ENCODE measurements at places on chromosomes 6 and 20.

- no peak for DNase-seq
These were observed 259.6 kb downstream of the TBC1D7 start for GRCh38 chr6:13068586-13069210.

DNA sequence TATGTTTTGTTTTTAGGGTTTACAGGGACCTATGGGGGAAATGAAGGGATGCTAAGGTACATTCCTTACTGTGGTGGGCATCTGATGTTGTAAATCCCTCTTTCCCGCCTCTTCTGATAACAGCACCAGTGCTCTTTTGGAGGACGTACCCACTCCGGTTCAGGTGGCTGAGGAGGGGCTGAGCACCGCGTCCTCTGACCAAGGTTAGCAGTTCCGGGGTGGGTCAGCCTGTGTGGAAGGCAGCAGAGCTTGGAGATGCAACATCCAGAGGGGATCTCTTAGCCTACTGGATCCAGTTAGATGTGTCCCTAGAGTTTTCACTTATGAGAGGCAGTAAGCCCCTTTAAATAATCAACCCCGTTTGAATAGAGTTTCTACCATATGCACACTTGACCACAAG, 135.3 kb upstream of the KCNG1 start:
- no peak for DNase-seq

- DNase-seq: no peak
These were observed 59.5 kb downstream of the NCOA3 start for GRCh38 chr20:47561180-47561579.

- DNase-seq: no peak
These were observed 8.3 kb upstream of the PRDM1 start for GRCh38 chr6:106077881-106078280.

DNA sequence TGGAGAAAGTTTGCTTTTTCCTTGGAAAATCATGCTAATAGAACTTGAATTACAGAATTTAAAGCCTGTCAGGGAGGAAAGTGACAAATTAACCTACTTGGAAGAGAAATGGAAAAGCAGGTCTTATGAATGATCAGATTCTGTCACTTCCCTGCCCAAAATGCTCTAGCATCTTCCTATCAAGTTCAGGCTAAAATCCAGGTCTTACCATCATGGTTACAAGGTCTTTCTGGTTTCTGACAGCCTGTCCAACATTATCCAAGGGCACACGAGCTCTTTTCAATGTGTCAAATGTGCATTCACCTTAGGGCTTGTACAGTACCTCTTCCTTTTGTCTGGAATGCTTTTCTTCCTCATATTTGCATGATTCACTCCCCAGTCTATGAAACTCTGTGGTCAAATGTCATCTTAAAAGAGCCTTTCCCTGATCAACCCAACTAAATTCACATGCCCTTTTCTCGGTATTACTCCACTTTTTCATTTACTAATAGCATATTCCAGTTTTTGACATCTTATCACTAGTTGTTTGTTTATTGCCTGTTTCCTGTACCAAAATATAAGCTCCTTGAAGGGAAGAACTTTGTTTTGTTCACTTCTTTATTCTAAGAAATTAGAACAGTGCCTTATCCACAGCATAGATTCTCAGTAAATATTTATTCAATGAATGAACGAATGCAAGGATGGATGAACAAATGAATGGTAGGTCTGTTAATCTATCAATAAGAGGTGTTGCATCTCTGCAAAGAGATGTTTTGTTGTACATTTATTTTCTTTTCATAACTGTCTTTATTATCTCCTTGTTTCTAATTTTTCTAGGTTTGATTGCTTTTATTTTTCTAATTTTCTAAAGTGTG, 139.5 kb downstream of the BCAS1 start:
- DNase-seq: no peak

DNA sequence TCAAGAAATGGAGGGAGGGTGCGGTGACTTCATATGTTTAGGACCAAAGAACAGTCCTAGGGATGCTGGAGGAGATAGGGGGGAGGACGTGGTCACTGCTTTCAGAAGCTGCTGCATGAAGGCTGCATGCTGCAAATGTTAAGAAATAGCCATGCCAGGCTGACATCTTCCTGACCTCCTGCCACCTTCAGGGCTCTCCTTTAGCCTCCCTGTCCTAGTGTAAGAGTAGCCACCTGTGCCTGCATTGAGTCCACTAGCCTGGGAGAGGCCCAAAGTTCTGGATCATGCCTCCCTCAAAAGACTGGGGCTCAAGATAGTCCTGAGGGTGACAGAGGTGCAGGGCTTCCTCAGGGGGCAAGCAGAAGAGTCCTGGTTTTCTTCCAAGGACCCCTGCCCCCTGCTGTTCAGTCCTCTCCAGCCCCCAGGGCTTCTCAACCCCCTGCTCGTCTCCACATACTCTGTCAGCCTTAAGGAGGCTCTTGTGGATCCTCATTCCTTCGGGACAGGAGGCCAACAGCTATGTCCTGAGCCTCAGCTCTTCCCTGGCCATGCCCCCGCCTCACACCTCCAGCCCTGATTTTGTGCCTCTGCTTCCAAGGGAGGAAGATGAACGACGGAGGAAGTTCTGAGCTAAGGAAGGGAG, 96.3 kb downstream of the MRPL14 start:
- DNase-seq: no peak

DNA sequence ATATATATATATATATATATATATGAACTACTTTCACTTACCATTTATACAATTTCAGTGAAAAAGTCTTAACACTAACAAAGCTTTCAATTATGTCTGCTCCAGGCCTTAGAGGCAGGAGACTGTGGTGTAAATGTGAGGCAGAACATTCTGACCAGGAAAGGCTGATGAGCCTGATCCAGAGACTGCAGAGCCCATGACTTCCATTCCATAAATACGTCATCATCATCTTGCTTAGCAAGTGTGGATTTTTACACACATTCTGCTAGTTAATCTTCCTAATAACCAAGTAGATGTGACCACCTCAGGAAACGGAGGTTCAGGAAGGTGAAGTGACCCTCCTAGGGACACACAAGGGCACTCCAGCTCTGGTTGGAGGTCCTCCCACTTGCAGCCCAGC, 14.9 kb downstream of the TRERF1 start:
- DNase-seq: no peak

- no peak for DNase-seq
These were observed 340.9 kb downstream of the PRL start for GRCh38 chr6:21955951-21956350.
